Body of pancreas (tissue), 4 donors: ENCODE measurements at places on chromosomes 13 and 19.

- DNase-seq: no peak
Observed at GRCh38 chr13:57582032-57582431, 49.5 kb upstream of the PCDH17 start.

DNA sequence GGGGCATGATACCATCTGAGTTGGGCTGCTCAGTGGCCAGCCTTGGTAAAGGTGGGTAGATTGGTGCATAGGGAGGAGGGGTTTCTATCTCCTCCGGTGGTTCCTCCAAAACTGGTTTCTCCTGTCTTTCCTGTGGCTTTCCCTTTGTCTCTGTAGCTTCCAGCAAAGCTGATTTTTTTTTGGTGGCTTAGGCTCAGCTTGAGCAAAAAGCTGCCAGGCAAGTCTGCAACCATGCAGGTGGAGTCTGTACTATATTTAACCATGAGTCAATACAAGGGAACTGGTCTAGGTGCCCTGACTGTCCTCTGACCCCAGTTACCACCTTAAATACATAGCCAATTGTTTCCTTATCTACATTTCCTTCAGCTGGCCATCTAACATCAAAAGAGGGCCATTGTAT, 64.0 kb upstream of the ZNF681 start:
- DNase-seq: no peak

DNA sequence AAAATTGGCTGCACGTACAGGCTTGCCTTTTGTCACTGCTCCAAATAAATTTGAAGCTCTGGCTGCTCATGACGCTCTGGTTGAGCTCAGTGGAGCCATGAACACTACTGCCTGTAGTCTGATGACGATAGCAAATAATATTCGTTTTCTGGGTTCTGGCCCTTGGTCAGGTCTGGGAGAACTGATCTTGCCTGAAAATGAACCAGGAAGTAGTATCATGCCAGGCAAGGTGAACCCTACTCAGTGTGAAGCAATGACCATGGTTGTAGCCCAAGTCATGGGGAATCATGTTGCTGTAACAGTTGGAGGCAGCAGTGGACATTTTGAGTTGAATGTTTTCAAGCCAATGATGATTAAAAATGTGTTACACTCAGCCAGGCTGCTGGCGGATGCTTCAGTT, 16.1 kb upstream of the AKAP11 start:
- no peak for DNase-seq

GRCh38 chr13:32791545-32792172, 205.4 kb downstream of the PDS5B start:
- no peak for DNase-seq
